Testis (tissue), 5 donors: ENCODE measurements at places on chromosomes 11 and 22. TPM values are rescaled to one million over a fixed set of nuclear protein-coding genes. Genes with fewer than 3 reads are reported as not detected.

Gene ASRGL1
- 295 TPM for polyA plus RNA-seq

Gene OR8H2
- not detected for polyA plus RNA-seq

Gene TSPO
- 42.8 TPM for polyA plus RNA-seq

Gene OR2AG2
- polyA plus RNA-seq = 0.30 TPM

Gene CD3D
- 7.2 TPM for polyA plus RNA-seq

Gene CRYAB
- 116 TPM for polyA plus RNA-seq

Gene ELMOD1
- polyA plus RNA-seq = 5.6 TPM
